Nucleus accumbens (tissue), 56 donors: ENCODE measurements at places on chromosomes 1 and 21.

DNA sequence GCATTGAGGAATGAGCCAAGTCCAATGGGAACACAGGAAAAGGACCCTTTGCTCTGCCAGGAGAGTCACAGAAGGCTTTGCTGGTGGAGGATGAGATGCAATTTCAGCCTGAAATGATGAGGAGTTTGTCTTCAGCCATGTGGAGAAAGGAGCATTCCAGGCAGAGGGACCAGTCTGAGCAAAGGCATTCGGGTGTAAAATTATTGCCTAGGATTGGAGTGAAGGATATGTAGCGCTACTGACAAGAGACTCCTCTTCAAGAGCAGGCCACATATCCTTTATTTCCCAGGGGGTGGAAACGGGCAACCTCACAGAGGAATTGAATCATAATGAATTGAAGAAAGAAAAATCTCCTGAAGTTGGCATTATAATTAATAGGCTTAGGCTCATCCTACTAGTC, 1.1 kb upstream of the CSF1 start:
- DNase-seq = no peak

GRCh38 chr1:203048086-203048485, 21.8 kb downstream of the PPFIA4 start:
- no peak for DNase-seq

- DNase-seq = no peak
Observed at GRCh38 chr1:174217248-174217647, 57.9 kb downstream of the RABGAP1L start.

GRCh38 chr1:90000934-90001676, 6.2 kb downstream of the ZNF326 start:
- no peak for DNase-seq

DNA sequence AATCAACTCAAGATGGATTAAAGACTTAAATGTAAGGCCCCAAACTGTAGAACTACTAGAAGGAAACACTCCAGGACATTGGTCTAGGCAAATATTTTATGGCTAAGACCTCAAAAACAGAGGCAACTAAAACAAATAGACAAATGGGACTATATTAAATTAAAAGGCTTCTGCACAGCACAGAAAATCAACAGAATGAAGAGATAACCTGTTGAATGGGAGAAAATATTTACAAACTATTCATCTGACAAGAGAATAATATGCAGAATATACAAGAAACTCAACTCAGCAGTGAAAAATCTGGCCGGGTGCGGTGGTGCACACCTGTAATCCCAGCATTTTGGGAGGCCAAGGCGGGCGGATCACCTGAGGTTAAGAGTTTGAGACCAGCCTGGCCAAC, 84.1 kb upstream of the HNRNPU start:
- DNase-seq = no peak

DNA sequence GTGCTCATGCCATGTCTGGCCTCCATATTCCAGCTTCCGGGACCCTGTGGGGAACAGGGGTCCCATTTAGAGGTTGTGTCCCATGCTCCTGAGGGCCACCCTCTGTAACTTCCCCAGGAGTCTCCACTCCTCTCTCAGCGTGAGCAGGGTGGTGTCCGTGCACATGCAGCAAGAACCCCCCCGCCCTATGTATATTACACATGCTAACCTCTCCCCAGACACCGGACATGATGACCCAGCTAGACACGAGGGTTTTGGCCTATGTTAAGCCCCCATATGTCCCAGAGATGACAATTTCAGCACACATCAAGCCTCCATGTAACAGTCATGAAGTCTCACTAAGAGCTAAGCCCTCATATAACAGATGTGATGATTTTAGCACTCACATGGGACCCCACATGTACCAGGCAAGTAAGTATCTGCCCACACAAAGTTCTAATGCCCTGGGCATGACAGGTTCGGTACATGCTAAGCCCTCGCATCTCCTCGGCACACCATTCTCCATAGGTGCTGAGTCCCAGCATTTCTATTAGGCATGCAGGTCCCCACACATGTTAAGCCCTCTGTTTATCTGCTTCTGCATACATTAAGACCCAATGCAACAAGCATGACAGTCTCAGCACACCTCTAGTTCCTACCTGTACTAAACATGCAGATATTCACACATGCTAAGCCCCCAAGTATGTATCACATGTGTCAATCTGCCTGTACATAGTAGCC, 7.1 kb downstream of the FHL3 start:
- DNase-seq = no peak

DNA sequence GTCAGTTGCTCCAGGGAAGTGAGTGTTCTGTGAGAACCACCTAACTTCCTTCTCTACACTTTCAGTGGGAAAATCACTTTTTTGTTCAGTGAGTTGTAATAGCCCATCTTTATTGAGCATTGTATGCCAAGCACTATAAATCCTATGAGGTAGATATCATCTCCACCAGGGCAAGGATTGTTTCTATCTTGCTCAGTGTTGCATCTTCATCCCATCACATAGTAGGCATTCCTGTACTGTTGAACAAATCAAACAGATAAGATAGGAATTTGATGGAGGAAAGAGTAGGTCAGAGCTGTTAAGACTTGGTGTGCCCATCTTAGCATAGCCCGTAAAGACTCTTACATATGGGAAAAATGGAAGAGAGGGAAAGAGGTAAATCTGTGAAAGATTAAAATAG, 2.9 kb upstream of the PIGV start:
- DNase-seq = no peak

DNA sequence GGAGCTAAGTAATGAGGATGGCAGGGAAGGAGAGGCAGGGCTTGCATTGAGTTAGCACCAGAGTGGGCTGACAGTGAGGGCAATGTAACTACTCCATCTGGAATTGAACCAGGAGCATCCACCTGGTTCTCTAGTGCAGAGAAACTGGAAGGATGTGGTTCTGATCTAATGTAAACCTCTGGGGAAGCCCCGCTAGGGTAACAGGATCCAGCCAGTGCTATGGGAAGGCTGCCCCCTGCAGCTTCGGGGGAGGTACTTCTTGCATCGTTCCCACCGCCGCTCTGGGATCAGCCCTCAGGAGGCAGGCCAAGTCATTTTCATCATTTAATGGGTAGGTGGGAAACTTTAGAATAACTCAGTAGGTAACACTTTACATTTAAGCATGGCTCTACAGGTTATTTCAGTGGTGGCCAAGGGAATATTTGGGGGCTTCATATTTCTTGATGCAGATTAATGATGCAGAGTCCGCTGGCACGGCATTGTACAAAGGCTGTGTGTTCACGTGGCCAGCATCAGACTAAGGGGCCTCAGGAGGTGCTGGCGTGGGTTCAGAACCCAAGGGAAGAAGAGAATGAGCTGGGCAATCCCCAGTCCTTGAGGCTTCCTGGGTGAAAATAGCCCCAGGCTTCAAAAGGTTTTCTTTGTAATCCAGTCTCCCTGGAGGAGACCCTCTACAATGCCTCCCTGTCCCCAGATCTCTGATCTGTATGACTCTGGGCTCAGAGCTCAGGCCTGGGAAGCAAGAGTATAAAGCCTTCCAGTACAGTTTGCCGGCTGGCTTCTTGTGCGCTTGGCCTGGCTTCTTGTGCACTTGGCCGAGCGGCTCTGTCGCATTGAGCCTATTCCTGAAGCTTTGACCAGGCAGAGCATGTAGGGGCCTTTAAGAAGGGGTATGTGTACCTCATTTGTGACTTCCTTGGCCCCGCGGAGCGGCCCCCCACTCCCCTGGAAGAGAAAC, 26.4 kb upstream of the KAZN start:
- DNase-seq = peak; percentile 8

GRCh38 chr1:76625886-76626678, 241.2 kb upstream of the ST6GALNAC5 start:
- DNase-seq = no peak

- no peak for DNase-seq
Observed at GRCh38 chr1:200311256-200311655, 98.6 kb downstream of the ZNF281 start.

DNA sequence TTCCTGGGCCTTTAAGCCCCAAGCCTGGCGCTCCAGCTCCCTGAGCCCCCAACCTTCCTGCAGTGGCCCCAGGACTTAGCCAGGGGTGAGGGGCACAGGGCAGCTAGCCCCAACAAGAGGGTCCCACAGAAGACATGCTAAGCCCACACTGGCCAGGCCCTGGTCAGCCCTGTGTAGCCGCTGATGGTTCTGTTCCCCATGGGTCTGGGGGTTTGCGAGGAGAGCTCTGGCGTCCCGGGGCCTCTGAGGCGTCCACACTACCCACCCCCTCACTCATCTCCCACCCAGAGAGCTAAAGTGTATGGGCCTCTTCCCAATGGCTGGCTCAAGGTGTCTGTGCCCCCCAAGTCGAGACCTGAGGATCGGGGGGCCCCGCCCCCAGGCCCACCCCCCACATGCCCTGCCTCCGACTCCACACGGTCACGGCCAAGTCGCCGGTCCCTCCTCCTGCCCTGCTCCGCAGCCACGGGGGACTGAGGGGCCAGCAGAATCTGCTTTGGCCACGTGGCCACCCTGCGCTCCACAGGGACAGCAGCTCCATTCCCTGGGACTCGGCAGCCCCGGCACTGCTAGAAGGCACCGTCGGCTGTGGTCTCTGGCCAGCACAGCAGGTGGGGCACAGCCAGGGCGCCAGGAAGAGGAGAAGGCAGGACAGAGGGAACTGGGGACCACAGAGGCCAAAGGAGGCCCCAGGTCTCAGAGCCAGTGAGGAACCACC, 7.8 kb downstream of the TNFRSF18 start:
- no peak for DNase-seq

DNA sequence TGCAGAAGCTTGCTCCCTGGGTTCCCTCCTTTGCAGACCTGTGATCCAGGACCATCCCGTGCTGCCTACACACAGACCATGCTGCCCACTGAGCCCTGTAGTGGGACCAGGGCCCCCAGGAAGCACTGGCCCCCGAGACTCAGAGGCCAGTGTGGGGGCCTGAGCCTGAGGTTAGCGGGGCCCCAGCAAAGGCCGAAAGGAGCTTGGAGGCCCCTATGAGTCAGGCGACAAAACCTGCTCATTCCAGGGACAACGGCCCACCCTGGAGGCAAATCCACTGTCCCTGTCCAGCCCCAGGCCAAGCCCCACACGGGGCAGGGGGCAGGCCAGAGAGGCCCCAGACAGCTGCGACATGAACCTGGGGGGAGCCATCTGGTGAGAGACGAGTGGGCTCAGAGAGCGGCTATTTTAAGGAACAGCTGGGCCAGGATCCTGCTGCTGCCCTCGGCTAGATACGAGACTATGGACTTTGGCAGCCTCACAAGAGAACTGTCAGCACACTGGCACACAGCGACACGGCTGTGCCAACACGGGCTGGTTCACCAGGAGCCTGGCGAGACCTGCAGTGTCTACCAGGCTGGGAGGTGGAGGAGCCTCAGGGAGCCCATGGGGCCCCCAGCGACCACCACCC, 74.7 kb downstream of the ARHGEF16 start:
- DNase-seq = no peak

DNA sequence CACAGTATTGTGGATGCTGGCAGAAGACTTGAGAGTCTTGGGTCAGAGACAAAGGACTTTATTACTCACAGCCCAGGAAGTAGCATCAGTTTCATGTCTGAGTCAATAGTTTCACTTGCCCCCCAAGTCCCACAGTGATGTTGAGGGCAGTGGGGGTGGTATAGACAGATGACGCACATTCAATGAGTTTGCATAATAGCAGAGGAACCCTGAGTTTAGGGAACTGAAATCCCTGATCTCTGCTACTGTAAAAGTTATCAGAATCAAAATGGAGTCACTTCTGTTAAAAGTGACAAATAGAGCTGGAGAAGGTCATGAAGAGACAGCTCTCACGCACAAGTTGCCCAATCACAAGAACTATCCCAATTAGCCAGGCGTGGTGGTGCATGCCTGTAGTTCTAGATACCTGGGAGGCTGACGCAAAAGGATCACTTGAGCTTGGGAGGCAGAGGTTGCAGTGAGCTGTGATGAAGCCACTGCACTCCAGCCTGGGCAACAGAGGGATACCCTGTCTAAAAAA, 11.5 kb upstream of the HCRTR1 start:
- DNase-seq = no peak

DNA sequence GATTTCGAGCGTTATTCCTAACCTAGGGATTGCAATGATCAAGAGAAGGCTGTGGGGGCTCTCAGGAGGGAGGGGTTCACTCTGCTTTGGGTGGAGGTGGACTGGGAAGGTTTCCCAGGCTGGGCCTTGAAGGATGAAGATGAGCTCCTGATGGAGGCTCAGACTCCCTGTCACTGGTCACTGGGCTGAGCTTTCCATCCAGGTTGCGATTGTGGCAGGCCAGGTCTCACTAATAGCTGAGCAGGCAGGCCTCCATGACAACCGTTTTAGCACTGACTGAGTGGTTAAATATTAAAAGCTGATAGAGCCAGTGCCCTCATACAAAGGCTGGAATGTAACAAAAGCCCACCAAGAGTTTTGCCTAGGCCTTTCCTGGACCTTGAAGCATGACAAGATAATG, 36.2 kb upstream of the EFCAB14 start:
- no peak for DNase-seq

DNA sequence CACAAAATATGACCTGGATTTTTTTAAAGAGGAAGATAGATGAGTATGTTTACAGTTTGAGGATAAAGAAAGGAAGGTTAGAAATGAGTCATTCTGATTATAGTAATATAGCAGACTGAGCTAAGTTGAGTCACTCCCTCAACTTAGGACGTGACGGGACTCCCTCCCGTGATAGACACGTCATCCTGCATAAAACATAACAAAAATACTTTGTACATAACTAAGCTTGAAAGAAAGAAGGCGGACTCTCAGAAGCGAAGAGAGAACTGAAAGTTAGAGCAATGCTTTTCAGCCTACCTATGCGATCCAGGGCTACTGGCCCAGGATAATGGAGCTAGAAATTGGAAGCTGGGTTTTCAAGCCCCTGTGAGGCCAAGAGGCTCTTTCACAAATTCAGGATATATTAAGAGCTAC, 53.0 kb upstream of the DESI2 start:
- no peak for DNase-seq

DNA sequence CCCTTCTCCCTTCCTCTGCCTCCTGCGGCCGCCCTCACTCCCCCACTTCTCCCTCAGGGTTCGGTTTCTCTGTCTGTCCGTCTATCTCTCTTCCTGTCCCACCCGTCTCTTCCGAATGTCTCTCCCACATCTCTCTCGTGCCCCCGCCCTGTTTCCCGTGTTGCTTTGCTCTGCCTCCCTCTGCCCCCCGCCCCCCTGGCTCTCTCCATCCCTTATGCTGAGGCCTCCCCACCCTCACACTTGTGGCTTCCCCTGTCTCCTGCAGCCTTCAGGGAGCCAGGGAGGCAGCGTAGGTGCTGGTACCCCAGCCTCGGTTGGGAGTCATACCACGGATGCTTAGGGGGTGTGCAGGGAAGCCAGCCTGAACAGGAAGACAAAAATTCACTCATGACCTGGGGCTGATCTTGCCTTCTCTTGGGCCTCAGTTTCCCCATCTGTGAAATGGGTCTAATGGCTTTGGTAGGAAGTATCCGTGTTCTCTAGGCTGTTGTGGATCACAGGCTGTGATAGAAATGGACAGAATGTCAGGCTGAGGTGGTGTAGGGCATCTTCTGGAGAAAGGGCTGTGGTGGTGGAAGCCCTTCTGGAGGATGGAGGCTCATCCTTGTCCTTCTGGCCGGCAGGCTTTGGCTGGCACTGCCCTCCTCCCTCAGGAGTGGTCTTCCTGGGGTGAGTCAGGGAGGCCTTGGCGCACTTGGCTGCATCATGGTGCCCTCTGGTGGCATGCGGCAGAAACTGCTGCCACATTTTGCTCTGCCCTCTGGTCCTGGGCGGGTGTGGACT, 55.5 kb downstream of the FOXO6 start:
- peak; percentile 22 for DNase-seq
